ENCODE measurements at places on chromosomes 6 and 20.
A peak's percentile ranks its signal among the peaks of the same experiment; 100 is the strongest.

DNA sequence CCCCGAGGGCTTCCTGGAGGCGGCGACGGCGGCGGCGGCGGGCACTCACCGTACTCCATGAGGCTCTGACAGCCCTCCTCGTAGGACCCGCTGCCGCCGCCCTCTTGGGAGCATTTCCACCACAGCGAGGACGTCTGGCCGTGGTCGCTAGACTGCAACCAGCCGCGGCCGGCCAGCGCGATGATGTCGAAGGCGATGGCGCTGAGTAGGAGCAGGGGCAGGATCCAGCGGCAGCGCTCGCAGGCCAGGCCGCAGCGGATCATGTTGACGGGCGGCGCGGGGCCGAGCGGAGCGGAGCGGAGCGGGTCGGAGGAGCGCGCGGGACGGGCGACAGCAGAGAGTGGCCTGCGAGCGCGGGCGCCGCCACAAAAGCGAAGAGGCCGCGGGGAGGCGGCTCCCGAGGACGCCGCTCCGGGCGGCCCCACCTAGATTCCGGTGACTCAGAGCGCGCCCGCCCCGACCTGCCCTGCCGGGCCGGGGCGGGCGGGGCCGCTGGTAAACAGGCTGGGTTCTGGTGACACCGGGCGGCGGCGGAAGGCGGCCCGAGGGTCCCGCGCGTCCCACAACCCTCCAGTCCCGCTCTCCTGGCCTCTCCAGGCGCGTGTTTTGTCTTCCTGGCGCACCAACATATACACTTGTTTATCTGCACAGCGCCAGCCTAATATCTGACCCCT lies at the start of gene PERP:
PERP (minus strand) TSS at position 342 of the 674 bp plus-strand sequence; CDS start at position 263, 79 bp downstream.
- DNase-seq, result peak; percentile 60

DNA sequence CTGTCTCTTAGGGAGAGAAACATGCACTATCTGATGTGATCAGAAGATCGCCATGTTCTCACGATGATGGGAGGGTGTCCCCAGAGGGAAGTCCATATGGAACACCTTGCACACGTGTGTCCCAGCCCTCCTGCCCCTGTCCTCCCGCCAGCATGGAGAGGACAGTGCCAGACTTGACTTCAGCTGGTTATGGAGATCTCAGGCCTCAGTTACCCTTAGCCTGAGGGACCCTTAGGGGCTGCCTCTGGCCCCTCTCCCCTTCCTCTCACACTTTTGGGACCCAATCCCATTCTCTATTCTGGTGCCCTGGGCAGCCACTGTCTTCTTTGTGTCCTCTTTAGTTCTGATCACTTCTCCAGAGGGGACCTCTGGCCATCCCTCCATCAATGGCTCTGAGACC lies 1.6 kb downstream of the TREML4 start:
- DNase-seq, result no peak

GRCh38 chr20:14518648-14519047 lies 181.2 kb upstream of the FLRT3 start:
- DNase-seq, result no peak

GRCh38 chr6:168671028-168671862 lies 230.3 kb downstream of the SMOC2 start:
- no peak for DNase-seq

- DNase-seq, result no peak
Observed at GRCh38 chr20:44848254-44849015, 37.1 kb upstream of the YWHAB start.

- peak; percentile 55 for DNase-seq
Observed at GRCh38 chr6:42099340-42100028, 42.9 kb downstream of the C6orf132 start.

DNA sequence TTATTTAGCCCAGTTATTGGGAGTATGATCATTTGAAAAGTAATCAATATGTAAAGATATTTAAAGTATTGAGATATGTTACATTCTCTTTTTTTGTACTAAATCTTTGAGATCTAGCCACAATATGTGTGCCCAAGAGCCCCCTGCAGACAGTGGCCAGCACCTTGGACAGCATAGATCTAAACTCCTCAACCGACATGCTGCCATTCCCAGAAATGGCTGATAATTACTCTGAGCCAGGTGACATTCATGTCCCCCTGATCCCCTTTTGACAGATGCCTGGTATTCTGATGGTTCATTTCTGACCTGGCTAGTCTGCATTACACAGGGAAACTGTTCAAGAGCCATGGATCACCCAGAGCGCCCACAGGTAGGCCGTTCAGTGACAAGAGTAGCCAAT lies 177.1 kb downstream of the ZDHHC14 start:
- no peak for DNase-seq

DNA sequence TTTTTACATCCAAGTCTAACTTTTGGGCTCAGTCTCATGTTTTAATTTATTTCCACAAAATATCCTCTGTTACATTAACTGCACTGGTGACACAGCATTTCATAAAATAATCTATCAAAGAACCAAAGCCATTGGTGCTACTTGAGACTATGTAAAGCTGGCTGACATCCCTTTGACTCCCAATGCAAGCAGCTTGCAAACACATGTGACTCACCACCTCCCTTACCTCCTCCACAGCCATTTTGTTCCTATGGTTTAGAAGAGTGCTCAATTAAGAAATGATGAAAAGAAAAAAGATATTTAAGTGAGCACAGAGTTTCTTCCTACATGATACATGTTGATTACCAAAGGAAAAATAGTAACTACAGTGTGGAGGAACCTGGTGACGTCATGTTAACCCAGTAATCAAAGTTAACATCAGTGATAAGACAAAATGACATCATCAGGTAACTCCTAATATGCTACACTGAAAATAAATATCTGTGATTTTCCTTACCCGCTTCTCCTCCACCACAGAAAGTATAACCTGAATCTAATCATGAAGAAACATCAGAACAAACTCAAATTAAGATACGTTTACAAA lies 53.3 kb upstream of the LGSN start:
- no peak for DNase-seq

DNA sequence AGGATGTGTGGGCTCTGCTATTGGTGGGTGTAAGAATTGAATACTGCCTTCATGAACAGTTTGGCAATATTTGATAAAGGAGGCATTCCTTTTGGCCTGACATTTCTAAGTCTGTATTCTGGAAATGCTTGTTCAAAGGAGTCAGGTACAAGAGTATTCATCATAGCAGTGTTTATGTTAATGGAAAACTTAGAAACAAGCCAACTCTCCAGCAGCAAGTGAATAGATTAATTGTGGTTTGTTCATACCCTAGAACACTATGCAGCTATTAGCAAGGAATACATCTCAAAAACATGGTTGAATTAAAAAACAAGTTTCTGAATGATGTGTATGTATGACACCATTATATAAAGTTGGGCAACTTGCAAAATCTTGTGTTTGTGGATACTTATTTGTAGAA lies 195.8 kb downstream of the ZFAND3 start:
- DNase-seq, result no peak

- no peak for DNase-seq
Observed at GRCh38 chr6:26118999-26119398, 31.8 kb downstream of the HFE start.

- DNase-seq, result no peak
Observed at GRCh38 chr6:115796829-115797228, 263.9 kb downstream of the FRK start.

- no peak for DNase-seq
Observed at GRCh38 chr6:49515485-49516146, 15.9 kb downstream of the GLYATL3 start.

GRCh38 chr20:20317195-20317594 lies 50.7 kb upstream of the INSM1 start:
- no peak for DNase-seq

- DNase-seq, result peak; percentile 15
Observed at GRCh38 chr6:18595774-18596530, 208.8 kb downstream of the RNF144B start.

- no peak for DNase-seq
Observed at GRCh38 chr20:31606804-31607639, 1.9 kb downstream of the ID1 start.

GRCh38 chr6:6494677-6495076 lies 93.8 kb upstream of the LY86 start:
- peak; percentile 15 for DNase-seq

DNA sequence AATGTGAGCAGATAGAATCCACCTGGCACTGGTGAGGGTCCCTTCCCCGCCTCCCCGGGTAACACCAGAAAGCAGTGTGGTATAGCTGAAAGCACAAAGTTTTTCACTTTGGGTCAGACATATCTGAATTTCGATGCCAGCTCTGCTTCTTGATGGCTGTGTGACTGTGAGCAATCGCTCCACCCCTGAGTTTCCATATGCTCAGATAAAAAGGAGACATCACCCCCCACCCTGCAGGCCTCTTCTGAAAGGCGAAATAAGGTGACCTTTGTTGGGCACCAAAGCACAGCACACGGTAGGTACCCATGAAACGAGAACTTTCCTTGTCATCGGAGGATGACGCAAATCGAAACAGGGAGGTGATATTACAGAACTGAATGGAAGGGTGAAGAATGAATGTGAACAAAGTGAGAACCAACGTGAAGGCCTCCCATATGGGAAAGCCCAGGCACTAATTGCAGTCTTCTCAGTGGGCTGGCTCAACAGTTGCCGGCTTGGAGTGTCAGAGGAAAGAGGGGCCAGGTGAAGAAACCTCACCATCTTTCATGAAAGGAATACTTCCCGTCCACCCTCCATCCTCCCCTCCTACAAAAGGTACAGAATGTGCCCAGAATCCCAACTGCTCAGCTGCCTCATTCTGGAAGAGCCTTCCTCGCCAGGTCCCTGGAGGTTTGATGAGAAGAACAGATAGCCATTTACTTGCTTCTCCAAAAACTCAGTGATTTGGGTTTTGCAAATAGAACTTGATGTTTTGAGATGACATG lies 61.8 kb downstream of the NFATC2 start:
- peak; percentile 90 for DNase-seq

GRCh38 chr20:19501476-19502115 lies 256.5 kb upstream of the RIN2 start:
- no peak for DNase-seq

- DNase-seq, result no peak
Observed at GRCh38 chr20:36015806-36016403, 47.5 kb downstream of the CNBD2 start.

DNA sequence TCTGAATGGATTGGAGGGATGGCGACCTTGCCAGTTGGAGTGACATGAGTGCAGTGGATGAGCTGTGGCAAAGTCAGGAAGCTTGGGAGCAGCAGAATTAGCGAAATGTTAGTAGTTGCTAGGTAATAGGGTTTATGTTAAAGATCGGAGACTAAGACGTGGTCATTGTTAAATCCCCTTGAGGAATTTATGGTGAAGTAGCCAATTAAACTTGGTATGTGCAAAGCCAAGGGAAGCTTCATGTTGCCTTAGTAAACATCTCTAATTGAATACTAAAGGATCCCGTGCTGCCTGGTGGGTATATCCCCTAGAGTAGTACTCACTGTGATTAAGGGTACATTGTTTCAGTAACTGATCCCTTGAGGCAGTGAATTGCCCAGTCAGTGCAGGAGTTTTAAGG lies 106.0 kb downstream of the PRIM2 start:
- DNase-seq, result no peak

- DNase-seq, result no peak
Observed at GRCh38 chr6:25218346-25218745, 60.8 kb upstream of the CARMIL1 start.

DNA sequence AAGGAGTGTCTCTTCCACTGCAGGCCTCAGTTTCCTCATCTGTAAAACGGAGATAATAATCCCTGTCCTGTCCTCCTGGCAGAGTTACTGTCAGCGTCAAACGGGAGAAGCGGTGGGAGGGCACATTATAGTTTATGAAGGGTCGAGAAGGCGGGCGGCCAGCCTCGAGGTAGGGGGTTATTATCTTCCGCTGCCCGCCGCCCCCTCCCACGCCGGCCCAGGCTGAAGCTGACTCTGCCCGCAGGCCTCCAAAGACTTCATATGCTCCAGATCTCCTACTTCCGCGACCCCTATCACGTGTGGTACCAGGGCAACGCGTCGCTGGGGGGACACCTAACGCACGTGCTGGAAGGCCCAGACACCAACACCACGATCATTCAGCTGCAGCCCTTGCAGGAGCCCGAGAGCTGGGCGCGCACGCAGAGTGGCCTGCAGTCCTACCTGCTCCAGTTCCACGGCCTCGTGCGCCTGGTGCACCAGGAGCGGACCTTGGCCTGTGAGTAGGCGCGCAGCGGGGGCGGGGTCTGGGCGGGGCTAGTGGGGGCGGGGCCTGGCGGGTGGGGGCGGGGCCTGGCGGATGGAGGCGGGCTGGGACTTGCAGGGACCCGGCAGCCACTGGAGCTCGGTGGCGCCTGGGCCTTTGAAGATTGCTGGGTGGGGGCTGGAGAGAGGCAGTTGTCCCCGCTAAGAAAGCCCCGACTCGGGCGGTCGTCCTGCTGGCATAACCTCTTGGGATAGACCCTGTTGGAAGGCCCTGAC lies 2.8 kb downstream of the PROCR start:
- no peak for DNase-seq

GRCh38 chr20:39019805-39020325 lies 57.7 kb downstream of the DHX35 start:
- DNase-seq, result peak; percentile 55

DNA sequence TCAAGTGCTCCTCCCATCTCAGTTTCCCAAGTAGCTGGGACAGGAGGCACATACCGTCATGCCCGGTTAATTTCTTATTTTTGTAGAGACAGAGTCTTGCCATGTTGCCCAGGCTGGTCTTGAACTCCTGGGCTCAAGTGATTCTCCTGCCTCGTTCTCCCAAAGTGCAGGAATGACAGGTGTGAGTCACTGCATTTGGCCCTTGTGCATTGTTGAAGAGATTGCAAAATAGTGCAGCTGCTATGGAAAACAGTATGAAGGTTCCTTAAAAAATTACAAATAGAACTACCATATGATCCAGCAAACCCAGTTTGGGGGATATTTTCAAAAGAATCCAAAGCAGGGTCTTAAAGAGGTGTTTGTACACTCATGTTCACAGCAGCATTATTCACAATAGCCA lies 69.1 kb downstream of the GJA10 start:
- no peak for DNase-seq

DNA sequence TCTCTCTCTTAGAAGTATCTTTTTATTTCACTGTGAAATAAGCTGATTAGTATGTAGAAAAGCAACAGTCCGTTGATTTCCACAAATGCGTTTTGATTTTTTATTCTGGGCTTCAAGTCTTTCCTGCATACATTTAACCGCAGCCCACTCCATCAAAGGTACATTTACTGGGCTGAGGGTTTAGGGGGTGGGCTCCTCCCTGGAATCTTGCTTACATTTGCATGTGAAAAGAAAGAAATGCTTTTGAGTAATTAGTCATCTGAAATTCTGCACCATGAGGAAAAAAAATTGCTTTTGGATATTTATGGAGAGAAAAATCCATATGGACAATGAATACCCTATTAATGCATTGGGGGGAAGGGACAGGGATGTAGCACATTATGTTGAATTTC lies 178.3 kb upstream of the MCHR2 start:
- DNase-seq, result no peak

DNA sequence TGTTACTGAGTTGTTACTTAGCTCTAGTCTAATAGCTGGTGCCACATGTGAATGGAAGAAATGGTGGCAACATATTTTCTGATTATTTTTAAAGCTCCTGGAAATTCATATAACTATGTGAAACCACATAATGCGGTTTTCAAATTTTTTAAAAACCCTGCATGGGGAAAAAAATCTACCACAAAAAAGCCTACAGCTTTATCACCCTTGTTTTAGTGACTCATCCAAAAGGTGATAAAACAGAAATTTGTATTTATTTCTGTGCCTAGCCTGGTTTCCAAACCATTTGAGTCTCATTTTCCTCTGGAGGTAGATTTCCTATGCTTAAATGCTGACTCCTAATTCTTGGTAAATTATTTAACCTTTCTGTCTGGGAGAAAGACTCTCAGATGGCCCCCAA lies 5.4 kb upstream of the FBXO30 start:
- no peak for DNase-seq

GRCh38 chr6:163943607-163944385 lies 529.3 kb downstream of the QKI start:
- DNase-seq, result no peak
